T follicular helper cell (primary cell): ENCODE measurements at places on chromosomes 2 and 18.

- DNase-seq = no peak
Observed at GRCh38 chr18:58578835-58579560, 49.9 kb downstream of the ALPK2 start.

DNA sequence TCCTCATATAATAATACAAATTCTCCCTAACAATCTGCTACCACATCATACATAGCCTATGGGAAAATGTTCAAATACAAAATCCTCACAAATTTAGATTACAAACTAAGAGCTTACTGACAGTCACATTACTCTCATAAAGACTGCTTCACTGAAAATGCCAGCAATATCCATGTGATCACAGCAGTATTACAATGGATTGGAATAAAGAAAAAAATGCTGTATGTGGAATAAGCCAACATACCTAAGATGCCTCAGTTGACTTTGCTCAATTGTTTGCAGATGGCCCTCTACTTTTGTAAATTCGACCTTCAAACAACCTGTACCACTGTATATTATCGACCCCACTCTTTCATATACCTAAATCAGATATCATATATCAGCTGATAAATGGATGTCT is 88.7 kb downstream of the DYM start:
- no peak for DNase-seq

DNA sequence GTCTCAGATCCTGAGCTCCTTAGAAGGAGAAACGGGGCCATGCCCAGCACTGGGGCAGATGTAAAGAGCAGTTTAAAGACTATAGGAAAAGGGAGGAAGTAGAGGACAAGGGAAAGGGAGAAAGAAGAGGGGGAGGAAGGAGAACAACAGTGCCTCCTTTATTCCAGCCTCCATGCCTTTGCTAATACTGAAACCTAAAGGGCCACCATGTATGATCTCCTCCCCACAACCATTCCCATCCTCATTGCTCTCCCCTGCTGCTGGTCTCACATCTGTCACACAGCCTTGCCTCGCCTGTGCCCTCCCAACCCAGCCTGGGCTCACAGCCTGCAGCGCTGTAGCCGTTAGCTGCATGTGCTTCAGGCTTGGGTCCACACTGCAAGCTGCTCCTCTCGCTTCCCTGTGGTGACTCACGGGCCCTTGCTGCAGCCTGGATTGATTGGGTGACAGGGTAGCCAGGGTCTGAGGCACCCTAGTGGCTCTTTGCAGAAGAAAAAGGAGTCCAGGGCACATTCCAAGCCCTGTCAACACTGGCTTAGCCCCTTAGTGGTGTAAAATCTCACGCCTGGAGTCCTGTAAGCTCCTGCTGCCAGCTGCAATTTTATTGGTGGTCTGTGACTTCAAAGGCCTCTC is 281.9 kb downstream of the SRBD1 start:
- DNase-seq = no peak

DNA sequence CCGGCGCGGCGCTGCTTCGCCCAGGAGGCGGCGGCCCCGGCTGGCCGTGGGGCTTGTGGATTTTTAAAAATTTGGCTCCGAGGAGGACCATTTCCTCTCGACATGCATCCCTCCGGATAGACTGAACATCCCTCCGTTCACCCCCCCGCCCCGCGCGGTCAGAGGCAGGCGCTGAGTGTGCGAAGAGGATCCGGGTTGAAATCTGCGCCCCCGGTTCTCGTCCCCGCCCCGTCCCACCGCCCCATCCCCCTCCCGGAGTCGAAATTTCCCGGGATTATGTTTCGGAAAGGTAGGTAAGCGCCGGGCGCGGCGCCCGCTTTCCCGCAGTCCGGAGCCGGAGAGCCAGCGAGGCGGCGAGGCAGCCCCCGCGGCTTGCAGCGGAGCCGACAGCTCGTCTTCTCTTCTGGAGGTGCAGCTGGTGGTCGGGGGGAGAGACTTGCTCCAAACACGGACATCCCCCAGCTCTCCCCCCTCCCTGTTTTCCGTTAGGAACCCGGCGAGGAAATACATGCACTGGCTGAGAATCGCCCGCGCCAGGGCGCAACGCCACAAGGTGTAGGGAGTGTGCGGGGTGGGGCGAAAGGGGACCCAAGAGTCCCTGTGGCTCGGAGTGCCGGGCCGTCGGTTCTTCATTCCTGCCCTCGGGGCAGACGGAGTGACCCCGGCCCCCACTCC is at the start of gene PRKCE:
PRKCE (plus strand) TSS at position 261 of the 675 bp plus-strand sequence.
- peak; percentile 34 for DNase-seq

DNA sequence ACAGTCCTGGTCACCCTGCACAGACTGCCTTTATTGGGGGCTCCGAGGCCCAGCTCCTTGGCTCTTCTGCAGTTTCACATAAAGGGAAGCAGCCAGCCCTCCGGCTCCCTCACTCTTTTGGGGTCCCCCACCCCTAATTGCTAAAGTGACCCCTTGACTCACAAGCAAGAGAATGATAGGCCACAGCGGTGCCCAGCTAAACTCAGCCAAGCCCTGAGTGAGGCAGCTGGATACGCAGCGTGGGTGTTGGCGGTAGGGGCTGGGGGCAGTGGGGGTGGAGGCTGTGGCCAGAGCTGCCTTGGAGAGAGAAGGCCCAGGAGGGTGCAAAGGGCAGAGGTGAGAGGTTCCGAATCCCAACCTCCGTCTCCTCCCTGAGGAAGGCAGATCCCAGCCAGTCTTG is 25.5 kb upstream of the ALPP start:
- no peak for DNase-seq

GRCh38 chr18:79102886-79103285 is 33.7 kb downstream of the ATP9B start:
- DNase-seq = no peak

GRCh38 chr2:152420936-152421335 is 86.0 kb downstream of the FMNL2 start:
- DNase-seq = no peak

DNA sequence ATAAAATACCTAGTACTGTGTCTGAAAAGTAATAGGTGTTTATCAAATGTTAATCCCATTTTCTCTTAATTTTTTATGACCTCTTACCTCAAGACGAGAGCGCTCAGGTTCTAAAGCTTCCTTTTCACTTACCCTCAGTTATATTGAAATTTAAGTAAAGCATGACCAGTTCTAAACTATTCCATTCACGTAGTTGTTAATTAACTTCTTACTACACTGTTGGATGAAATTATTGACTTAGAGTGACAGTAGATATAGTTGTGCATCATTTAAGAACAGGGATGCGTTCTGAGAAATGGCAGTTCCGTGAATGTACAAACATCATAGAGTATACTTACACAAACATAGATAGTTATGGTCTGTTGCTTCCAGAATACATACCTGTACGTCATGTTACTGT is 20.1 kb upstream of the HTR2B start:
- DNase-seq = no peak

DNA sequence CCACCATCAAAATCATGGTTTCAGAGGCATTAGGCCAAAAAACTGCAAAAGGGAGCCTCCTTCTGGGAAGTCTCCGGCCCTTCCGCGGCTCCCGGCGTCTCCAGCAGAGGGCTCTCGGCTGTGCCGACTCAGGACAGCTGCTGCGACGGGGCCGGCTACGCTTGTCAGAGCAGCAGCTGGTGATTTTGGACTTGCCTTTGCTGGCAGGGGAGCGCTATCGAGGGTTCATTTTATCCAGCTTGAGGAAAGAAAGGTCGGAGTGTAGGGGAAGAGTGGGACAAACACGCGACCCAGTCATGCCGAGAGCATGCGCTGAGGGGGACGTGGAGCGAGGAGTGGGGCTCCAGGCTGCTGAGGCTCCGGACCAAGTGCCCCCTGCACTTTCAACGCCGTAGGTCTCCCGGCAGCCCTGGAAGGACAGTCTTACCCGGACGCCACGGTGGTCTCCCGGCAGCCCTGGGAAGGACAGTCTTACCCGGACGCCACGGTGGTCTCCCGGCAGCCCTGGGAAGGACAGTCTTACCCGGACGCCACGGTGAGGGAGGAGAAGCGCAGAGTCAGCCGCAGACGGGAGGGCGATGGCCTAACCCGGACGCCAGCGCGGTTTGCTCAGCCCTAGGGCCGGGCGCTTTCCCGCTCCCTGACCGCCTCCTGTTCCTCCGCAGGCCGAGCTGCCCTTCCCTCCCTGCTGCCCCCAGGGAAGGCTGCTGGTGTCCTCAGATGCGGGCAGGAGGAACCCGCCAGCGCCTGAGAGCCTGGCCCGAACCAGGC is 21.7 kb downstream of the DDX18 start:
- DNase-seq = peak; percentile 34

DNA sequence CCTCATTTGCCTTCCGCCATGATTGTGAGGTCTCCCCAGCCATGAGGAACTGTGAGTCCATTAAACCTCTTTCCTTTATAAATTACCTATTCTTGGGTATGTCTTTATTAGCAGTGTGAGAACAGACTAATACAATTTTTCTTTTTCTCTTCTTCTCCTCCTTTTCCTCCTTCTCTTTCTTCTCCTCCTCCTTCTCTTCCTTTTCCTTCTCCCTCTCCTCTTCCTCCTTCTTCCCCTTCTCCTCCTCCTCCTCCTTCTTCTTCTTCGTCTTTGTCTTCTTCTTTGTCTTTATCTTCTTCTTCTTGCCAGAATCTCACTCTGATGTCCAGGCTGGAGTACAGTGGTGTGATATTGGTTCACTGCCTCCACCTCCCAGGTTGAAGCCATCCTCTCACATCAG is 20.2 kb downstream of the SKA1 start:
- no peak for DNase-seq

DNA sequence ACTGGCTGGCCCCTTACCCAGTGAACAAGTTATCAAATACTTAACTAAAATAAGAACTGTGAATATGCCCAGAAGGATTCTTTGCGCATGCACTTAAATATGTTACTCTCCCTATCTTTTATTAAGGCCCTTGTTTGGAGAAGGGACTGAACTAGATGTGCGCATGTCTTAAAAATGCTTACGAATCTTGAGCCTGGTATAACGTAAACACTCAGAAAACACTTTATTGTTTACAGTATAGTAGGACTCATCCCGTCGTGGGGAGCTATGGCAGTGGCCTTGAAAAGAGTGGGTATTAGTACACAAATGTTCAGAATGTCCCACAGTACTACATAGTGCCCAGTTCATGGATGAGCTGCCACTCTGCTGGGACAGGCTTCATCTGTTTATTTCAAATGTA is 75.9 kb upstream of the MAP4K3 start:
- DNase-seq = no peak

DNA sequence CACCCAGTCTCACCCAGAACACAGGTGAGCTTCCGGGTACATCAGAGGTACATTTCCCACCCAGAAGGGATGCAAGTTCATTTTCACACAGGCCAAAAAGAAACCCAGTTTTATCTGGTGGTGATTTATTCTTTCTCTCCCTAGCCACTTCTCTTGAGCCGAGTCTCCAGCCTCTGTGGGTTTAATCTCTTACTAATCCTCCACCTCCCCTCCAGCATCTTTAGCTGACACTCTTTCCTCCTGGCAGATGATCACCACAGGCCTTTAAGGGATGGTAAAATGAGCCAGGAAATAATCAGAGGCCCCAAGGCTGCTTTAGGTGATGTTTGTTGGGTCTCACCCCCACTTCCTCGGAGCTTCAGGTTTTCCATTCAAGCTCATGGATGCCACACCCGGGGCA is 145.7 kb upstream of the DLX2 start:
- DNase-seq = no peak

DNA sequence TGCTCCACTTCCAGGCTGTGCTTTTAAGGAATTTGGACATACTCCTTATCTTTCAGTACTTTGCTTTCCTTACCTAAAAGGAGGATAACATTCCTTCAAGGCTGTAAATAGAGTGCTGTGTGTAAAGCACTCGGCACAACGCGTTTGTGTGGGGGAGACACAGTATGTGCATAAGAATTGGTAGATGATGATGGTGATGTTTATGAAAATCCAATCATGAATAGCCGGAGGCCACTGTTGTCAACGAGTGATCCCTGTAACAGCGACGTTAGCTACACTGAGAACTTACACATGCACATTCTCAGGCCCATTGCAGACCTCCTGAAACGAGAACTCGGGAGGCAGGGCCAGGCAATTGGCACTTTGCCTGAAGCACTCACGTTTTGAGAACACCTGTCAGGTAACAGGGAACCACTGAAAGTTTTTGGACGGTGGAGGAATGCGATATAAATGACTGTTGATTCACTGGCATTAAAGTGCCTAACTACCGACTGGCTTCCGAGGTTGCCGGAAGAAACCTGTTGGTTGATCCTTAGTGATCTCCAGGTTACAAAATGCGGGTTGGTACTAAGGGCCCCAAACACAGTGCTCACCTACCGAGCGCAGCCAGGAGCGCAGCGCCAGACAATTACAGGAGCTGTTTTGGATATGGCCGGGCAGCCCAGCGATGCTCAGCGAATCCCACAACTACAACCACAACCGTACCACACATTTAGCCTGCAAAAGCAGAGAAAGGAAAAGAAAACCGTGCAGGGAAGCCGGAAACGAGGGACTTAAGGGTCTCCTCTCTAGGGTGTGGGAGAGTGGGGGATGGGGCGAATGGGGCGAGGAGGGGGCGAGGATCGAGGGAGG is 1.0 kb upstream of the MAP4K4 start:
- DNase-seq = no peak

DNA sequence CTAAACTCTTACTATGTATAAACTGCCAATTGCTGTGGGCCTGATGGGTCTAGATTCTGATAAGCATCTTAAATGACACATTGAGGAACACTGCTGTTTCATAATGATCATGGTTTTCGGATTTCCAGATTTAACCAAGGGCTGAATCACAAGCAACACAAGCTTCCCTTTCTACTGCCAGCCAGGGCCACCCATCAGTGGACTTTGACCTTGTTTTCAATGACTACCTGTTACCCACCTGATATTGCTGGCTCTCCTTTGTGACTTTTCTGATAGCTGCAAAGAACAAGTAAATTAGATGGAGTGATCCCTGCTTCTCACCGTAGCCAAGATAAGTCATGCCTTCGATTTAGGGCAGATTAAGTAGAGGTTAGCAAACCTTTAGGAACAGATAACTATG is 259.0 kb downstream of the PAX3 start:
- no peak for DNase-seq

GRCh38 chr2:219508971-219509779 is 5.1 kb upstream of the ASIC4 start:
- no peak for DNase-seq

DNA sequence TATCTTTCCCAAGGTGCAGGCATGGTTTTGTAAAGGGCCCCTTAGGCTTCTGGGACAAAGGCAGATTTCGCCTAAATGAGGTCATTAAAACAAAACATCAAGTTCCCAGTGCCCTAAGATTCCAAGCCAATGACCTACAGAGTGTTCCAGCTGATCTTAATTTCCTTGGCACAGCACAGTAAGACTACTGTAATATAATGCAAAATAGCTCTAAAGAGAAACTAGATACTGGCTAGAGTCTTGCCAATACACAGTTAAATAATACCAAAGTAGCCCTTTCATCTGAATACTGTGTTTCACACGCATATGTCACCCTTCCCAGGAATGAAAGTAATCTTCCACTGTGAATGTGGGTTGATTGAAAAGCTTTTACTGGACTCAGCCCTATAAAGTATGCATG is 14.7 kb downstream of the GRB14 start:
- DNase-seq = no peak
